ENCODE measurements at places on chromosomes 16 and 17.

DNA sequence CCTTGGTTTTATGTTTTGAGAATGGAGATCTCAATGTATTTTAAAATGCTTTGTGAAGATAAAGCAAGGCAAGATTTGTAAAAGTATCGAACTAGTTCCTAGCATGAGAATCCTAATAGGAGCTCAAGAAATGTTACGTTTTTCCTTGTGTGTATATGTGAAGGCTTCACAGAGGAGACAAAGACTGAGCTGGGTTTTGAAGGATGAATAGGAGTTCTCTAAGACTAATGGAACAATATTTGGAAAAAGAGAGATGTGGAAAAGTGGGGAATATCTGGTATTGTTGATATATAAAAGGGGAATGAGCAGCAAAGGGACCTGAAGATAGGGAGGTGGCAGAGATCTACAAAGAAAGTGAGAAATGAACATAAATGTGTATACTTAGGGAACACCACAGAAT lies 127.4 kb downstream of the SNX11 start:
- no peak for DNase-seq

GRCh38 chr17:48757524-48757961 lies 29.0 kb upstream of the HOXB13 start:
- no peak for DNase-seq

GRCh38 chr17:17820463-17821158 lies 16.2 kb downstream of the SREBF1 start:
- no peak for DNase-seq

GRCh38 chr17:80855948-80856862 lies 135.4 kb upstream of the CHMP6 start:
- peak; percentile 83 for DNase-seq

GRCh38 chr16:87648236-87648635 lies 45.9 kb downstream of the JPH3 start:
- no peak for DNase-seq

DNA sequence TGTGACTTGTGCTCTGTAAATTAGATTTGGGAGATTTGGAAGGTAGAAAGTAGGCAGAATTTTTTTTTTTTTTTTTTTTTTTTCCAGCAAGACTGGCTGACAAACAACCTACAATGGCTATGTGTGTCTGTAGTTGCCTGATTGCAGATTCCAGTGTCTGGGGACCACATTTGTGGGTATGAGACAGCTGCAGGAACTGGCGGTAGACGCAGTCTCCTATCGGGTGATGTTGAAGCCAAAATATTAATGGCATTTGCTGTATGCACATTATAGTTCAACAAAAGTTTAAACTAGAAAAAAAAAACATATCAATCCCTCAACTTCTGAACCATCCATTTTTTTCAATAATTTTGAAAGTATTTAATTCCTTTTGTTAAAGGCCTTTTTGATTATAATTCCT lies 665.2 kb downstream of the TOX3 start:
- no peak for DNase-seq

DNA sequence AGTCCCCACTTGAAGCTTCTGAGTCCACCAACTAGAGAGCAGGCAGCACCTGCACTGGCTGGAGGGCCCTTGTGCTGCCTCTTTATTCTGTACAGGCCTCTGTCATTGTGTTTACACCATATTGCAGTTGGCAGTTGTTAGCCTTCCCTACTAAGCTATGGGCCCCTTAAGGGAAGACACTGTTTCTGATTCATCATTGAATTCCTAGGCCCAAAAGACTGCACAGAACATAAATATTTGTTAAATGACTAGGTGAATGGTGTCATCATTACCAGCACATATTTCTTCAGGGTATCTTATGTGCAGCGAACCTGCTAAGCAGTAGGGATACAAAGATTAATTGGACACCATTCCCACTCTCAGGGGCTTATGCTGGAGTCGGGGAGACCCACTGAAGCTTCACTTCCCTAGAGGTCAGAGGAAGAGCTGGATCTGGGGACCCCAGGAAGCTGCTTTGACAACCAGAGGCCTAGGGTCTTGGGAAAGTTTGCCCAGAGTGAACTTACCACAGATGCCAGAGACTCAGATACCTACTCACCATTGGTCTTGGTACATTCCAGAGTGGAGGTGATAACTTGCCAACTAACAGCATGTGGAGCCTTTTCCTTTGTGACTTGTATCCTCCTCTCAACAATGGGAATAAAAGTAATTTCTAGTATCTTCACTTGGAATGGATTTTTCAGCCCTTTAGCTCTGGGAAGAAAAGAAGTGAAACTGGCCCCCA lies 28.7 kb upstream of the DDX52 start:
- no peak for DNase-seq

GRCh38 chr17:57257895-57258851 lies 1.9 kb downstream of the MSI2 start:
- no peak for DNase-seq

GRCh38 chr16:48129926-48130325 lies 25.9 kb downstream of the ABCC12 start:
- no peak for DNase-seq

GRCh38 chr17:1271441-1271840 lies 1.2 kb downstream of the BHLHA9 start:
- no peak for DNase-seq

- DNase-seq = no peak
These were observed 57.8 kb downstream of the LMF1 start for GRCh38 chr16:912684-913613.

DNA sequence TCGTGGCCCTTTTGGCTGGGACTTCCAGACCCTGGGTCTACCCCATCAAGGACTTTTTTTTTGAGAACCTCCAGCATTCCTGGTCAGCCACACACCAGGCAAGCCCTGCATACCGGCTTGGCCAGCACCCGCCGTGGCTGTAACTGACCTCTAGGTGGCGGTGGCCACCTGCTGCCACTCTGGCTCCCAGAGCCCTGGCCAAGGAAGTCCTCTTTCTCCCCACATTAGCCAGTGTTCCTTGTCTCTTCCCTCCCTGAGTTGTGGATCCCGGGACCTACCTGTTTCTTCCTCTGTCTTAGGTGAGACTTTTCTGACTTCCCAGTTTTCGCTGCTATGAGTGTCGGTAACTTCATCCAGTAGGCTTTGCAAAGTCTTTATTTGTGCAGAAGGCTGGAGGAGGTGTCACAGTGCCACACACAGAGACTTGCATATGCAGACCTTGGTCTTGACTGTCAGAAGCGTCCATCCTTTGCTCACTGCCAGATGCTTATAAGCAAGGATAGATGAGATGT lies 348.3 kb downstream of the CPPED1 start:
- peak; percentile 54 for DNase-seq

DNA sequence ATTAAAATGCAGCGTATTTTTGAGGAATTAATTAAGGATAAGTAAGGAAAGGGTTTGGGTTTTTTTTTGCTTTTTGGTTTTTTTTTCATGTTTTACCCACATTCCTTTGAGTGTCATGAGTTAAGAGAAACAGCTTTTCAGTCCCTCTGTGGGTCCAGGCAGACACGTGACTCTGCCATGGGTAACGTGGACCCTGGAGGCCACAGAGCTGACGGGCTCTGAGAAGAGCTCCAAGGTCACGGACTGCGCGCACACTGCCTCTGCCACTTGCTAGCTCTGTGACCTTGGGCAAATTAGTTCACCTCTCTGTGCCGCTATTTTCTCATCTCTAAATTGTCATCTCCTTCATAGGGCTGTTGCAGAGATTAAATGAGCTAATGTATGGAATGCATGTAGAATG lies 588.2 kb upstream of the CDH11 start:
- no peak for DNase-seq

DNA sequence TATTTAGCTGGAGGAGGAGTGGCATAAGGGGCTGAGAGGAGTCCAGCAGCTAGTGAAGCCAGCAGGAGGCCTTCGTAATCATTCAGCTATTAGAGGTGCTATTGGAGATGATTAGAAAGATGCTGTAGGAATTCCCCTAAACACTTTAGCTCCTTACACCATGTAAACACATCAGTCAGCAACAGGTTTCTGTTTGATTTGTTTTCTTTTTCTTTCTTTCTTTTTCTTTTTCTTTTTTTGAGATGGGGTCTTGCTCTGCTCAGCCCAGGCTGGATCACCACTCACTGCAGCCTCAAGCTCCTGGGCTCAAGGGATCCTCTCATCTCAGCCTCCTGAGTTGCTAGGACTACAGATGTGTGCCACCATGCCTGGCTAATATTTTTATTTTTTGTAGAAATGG lies 10.6 kb upstream of the SEPHS2 start:
- DNase-seq = no peak

DNA sequence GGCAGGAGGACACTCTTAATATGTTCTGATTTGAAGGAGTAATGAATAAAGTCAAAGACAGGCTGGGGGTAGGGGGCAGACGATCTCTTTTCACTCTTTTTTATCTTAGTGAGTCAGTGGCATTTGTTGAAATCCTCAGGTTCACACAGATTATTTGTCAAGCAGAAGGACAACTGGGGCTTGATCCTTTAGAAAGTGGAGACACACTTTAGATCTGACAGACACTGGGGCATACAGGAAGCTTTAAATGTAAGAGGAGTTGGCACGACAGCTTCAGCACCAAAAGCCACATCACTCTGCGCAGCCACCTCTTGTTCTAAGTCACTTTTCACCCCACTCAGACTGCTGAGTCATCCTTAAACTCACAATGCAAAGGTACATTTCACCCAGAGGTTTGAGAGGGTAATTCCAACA lies 121.5 kb downstream of the STXBP4 start:
- DNase-seq = peak; percentile 16

DNA sequence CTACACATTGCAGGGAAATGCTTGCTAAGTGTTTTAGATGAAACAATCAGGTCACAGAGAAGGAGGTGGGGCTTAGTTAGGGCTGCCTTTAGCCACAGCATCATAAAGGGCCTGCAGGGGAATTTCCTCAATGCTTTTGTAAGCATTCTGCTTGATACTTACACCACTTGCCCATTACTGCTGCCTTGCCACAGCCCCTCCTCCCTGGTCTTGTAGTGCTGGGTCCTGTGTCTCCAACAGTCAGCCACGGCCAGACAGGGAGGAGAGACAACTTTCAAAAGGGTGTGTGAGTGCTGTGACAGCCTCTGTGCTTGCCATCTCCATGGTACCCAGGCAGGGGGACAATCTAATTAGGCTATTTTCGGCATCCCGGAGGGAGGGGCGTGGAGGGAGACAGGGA lies 111.2 kb downstream of the SHISA9 start:
- DNase-seq = no peak

GRCh38 chr16:4612977-4613635 lies 1.6 kb downstream of the UBALD1 start:
- no peak for DNase-seq
